Stimulated activated CD8-positive, alpha-beta memory T cell treated with anti-CD3 and anti-CD28 coated beads, Interleukin-2, amount 100 ng/mL, for 1 hour (primary cell): ENCODE measurements at places on chromosomes 2 and 18.

DNA sequence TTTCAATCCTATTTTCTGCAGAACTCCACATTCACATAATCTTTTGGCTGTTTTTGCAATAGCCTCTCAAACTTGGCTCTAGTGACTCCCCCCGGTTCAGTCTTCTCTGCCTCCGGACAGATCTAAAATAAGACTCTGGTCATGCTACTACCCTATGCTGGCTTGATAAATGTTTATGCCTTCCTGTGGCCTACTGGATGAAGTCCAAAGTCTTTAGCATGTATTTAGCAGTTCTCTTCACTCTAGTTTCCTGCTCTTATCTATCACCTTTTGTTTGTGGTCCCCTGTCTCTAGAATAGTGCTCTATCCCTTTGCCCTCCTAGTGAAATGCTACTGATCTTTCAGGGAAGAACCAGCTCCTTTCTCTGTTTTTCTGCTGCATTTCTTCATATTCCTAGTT lies 14.4 kb downstream of the ADCYAP1 start:
- no peak for DNase-seq

DNA sequence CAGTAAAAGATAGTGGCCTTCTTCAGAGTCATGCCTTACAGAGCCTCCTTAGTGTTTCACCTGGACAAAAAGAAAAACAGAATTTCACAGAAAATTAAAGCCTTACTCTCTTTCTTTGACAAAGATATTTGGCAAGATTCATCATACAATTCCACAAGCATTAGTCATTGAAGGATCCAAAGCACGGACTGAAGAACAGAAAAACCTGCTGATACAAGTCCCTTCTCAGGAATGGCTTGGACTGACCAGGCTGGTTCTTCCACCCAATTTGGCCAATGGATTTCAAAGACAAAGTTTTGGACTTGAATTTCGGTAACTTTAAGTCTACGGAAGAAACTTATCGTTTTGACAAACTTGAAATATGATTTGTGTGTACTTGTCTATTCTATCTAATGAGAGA lies 39.1 kb upstream of the GALNT3 start:
- DNase-seq = no peak

DNA sequence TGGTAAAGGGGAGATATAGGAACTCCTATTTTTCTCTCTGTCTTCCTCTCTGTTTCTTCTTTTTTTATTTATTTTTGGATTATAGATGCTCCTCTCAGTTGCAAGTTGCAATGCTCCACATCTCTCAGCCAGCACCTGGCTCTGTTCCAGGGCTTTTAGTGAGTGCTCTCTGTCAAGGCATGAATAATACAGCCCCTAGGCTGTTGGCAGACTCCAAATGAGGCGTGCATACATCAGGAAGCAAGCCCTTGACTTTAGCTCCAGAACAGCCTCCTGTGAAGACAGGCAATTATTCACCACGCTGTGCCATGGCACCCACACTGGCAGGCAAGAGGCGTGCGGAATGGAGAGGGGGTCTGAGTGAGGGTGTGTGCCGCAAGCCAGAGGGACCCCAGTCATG lies 228.1 kb upstream of the PXDN start:
- DNase-seq = no peak

DNA sequence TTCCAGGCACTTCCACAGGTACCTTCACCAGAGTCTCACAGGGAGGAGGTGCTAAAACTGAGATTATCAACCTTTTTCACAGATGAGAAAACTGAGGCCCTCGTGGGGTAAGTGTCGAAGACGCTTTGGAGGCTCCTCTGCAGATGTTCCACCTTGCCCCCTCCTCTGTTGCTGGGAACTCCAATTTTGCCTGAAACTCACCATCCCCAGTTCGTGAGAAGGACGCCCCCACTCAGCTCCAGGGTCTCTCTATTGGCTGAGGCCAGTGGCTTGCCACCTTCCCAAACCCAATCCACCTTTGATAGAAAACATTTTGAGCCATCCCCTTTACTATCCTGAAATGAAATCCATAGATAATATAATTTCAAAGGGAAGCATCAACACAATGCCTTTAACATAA lies 109.1 kb downstream of the CYP26B1 start:
- no peak for DNase-seq

GRCh38 chr2:674321-674985 lies 2.8 kb downstream of the TMEM18 start:
- DNase-seq = no peak

- DNase-seq = no peak
These were observed 290.8 kb downstream of the ALPK2 start for GRCh38 chr18:58338141-58338540.

DNA sequence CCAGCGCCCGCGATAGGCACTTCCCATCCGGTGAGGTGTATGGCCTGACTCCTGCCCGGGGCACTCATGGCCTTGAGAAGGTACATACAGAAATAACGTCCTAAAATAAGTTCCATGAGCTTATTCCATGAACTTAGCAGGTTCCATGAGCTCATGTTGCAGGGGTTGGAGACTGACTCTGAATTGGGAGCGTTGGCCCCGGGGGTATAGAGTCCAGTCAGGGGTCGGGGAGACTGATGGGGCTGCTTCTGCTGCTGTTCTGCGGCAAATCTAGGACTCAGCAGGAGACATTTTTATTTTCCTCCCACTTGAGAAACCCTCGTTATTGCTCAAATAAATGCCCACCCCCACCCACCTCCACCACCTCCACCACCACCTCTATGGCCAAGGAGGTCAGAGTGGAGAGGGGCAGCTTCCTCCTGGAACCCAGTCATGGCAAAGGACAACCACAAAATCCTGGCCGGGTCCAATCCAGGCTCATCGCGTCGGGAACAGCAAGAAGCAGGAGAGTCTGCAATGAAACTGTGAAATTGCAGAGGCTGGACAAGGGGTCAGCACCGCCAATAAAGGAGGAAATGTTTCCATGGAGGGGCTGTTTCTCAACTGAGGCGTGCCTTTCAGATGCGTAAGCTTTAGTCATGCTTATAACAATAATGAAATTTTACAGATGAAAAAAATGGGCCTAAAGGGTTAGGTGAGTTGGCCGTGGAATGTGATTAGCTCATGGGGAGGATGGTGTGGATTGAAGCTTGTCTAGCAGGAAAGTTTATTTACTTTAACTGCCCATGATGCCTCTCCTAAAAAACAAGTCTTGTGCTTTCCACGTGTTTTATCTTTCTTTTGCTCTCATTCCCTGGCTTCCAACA lies 136.6 kb upstream of the ALKAL2 start:
- DNase-seq = no peak

GRCh38 chr2:95261602-95262001 lies 12.6 kb upstream of the PROM2 start:
- DNase-seq = no peak

DNA sequence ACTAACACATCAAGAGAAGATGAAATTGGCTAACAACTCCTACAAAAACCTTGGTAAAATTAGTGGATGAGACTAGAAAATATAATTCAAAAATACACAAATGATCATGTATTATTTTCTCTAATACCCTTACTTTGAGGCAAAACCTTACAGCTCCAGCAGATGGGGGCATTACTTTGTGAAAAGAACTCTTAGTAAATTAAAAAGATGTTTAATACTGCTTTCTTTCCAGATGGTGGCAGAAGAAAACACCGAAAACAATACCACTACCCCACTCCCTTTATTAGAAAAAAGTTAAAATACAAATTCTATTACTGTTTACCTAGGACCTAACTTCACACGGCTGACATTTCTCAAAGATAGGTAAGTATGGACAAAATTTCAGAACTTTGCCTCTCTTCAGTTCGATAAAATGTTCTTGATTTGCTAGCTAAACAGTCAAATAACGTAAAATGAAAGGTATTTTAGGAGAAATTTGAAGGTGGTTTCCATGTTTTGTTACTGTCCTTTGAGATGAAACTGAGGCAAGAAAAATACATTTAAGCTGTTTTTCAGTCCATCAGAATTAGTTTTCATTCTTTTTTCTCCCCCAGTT lies 30.6 kb downstream of the ORC4 start:
- DNase-seq = no peak
